ENCODE measurements at places on chromosomes 2 and 18.
A peak's percentile ranks its signal among the peaks of the same experiment; 100 is the strongest.

DNA sequence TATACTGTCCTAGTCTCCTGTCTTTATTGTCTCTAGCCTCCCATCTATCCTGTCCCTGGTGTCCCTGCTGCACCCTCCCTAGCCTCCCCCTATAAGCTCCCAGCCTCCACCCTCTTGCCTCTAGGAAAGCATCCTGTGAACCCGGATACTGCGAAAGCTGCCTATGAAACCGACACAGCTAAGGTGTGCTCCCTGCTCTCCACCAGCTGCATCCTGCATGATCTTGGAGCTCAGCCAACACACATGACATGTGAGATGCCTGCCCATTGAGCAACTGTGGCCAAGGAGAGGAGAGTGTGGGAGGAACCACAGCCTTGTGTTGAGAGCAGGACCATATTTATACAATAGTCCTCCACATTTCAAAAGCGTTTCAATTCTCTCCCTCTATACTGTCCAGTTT, 187.1 kb downstream of the ZBTB7C start:
- DNase-seq, result peak; percentile 8

- DNase-seq, result no peak
Observed at GRCh38 chr2:20212871-20213503, 11.9 kb downstream of the SDC1 start.

DNA sequence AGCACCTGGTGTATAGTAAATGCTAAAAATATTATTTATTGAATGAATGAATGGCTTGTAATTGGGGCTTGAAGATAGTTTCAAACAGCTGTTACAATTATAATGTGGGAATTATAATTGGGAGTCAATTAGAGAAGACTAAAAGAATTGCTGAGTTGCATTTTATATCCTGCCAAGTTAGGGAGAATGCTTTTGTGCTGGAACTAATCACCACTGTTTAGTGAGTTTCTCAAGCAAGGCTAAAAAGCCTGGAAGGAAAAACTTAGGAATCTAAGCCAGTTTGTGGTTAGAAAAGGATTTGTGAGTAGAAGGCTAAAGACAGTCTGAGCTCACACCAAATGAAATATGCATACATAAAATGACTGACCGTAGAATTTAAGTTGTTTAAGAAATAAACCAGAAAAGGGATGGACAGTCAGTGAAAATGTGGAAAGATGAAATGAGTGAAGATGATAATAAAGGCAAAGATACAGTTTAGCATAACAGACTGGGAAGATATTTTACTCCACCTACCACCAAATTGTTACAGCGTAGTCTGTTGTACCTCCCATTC, 647.7 kb upstream of the FSHR start:
- no peak for DNase-seq

DNA sequence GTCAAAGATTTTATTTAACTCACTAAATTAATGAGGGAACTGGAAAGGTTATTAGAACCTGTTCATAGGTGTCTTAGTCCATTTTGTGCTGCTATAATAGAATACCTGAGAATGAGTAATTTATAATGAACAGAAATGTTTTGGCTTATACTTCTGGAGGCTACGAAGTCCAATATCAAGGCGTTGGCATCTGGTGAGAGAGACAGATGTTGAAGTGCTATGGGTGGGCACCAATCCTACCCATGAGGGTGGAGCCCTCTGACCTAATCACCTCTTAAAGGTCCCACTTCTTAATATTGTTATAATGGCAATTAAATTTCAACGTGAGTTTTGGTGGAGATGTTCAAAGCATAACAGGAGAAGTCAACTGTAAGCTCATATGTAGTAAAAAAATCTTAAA, 5.1 kb downstream of the RPIA start:
- no peak for DNase-seq

DNA sequence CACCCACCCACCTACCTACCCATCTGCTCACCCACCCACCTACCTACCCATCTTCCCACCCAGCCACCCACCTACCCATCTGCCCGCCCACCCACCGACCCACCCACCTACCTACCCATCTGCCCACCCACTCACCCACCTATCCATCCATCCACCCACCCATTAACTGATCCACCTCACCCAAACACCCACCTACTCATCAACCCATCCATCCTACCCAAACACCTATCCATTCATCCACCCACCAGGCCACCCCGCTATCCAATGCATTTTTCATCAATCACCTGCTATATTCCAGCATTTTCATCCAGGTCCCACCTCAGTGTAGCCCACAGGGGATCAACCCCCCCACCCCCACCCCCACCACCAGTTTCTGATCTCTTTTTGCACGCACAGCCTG, 121.8 kb downstream of the GLI2 start:
- no peak for DNase-seq

GRCh38 chr2:175057078-175057685, 52.0 kb upstream of the CHN1 start:
- no peak for DNase-seq

GRCh38 chr2:235621736-235622135, 127.9 kb downstream of the AGAP1 start:
- DNase-seq, result no peak

GRCh38 chr2:196954001-196954400, 27.5 kb upstream of the PGAP1 start:
- DNase-seq, result no peak

DNA sequence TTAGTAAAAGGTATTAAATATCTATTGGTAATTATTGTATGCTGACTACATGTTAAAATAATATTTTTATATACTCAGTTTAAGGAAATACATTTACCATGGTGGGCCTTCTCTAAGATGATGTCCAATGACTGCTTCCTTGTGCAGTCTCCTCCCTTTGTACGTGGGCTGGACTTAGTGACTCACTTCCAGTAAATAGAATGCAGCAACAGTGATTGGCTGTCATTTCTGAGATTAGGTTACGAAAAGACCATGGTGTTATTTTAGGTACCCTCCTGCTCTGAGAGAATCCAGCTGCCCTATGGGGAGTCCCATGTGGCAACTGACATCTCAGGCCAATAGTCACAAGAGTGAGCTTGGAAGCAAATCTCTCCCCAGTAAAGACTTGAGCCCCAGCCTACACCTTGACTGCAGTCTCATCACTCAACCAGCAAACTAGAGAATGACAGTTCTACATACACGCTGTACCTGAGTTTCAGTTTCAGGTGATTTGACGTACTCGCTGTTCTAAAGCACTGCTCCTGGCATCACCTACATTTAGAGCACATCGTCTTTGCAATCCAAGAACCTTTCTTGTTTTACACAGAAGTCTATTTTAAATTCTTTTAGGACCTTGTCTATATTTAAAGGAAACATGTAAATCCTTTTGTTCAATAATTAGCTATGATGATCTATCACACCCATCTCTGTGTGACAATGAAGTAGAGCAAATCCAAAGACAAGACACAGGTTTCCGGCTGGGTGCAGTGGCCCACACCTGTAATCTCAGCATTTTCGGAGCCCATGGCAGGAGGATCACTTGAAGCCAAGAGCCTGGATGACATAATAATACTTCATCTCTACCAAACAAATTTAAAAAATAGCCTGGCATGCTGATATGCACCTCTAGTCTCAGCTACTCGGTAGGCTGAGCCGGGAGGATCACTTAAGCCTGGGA, 87.2 kb downstream of the COBLL1 start:
- DNase-seq, result no peak

- DNase-seq, result no peak
Observed at GRCh38 chr2:140998577-140998976, 1132.2 kb downstream of the LRP1B start.

DNA sequence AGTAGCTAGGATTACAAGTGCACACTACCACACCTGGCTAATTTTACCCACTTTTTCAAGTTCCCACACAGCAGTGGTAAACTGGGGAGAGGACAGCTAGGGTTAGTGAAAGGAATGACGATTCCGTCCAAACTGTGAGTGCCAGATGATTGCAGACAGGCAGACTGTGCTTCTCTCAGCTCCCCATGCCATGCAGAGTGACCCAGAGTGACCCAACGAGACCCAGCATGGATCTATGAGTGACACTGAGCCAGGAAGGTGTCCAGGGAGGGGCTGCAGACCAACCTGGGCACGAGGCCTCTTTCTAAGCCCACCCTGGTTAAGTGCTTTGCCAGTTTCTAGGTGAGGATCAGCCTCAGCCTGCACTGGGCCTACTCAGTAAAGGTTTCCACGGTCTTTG, 7.7 kb upstream of the KLF11 start:
- no peak for DNase-seq

GRCh38 chr2:61759005-61759404, 94.9 kb downstream of the FAM161A start:
- no peak for DNase-seq

- peak; percentile 68 for DNase-seq
Observed at GRCh38 chr18:79380816-79381806, 14.6 kb upstream of the NFATC1 start.

DNA sequence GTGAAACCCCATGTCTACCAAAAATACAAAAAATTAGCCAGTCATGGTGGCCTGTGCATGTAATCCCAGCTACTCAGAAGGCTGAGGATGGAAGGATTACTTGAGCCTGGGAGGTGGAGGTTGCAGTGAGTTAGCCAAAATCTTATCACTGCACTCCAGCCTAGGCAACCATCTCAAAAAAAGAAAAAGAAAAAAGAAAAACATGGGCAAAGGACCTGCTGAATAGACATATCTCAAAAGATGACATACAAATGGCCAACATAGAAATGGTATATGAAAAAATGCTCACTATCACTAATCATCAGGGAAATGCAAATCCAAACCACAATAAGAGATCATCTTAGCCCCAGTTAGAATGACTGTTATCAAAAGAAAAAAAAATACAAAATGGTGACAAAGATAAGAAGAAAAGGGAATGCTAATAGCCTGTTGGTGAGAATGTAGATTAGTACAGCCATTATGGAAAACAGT, 1.4 kb upstream of the TGOLN2 start:
- no peak for DNase-seq

- no peak for DNase-seq
Observed at GRCh38 chr2:134583997-134584520, 134.7 kb downstream of the TMEM163 start.

DNA sequence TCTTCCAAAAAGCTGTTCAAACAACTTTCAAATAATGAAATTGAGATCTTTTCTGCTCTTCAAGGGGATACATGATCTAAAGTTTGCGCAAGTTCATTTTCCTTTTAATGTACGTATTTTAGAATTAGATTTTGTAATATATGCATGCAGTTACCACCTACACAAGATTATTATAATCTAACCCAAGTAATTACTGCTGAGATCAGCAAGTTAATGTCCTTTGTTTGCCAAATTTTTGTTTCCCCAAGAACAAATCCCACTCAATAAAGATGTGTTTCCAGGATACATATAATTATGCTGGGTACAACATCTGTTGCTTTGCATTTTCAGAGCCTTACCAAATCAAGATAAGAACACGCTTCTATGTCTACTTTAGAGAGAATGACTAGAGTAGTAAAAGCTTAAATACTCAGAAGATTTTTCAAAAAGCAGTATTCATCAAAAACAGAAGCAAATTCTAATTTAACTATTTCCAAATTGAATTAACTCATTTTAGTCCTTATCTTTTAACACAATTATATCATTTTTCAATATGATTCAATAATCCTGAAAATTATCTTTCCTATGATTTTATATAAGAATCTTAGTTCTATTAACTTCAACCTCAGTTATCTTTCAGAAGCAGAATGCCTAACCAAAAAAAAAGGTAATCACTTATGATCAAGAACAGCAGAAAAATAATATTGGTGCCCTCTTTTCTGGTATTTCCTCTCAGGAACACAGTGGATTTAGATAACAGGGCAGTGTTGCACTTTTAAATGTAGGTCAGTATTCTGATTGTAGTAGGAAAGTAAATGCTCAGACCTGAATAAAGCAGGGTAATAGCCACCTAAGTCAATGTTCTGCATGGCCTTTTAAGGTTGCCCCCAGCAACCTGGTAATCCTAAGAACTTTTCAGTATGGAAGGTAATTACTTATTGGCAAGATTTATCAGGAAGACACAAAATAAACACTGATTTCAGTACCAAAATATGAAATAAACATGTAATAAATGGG, 28.0 kb downstream of the CERKL start:
- DNase-seq, result no peak

DNA sequence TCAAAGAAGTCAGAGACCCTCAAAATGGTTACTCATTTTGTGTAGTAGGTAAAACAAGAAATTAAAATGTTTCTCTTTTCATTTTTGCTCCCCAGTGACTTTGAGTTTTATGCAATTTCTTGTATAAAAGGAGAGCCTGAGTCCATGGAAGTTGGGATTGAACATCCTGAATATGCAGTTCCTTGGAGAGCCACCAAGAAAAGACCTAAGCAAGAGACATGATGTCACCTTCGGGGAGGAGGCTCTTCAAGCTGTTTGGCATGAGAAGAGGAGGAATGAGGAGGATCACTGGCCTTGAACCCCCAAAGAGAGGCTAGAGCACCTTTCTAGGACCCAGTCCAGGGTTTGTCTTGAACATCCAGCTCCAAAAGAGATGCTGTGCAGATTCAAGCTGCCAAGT, 83.5 kb upstream of the STPG4 start:
- no peak for DNase-seq

- no peak for DNase-seq
Observed at GRCh38 chr18:47726550-47726949, 203.9 kb downstream of the SMAD2 start.

DNA sequence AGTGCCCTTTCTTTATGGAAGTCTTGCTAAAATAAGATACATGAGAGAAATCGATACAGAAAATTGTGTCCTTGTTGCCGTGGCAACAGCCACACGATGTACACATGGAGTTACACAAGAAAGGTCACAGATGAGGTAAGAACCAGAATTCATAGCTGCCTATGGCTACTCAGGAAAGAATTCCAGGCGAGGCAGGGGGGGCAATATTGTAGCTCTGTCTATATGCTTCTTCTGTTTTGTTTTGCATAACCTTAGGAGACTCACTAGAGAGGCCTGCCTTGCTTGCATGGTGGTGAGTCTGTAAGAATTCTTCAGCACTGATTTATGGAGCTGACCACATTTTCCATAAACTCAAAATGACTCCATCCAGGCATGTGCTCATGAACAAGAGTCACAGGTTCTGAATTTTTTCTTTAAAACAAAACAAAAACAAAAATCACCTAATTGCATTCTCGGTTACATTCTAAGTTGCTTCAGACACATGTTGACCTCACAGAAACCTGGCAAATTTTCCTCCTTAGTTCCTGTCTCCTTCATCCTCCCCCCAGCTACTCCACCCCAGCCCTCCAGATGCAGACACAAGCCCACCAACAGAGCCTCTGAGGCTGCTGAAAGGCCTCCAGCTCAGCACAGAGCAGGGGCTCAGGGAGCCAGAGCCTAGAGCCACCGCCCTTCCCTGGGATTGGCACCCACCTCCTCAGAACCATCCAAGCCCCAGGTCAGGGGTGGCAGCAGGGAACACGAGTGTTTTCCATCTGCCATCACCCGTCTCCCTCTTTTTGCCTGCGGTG, 183.5 kb downstream of the ANTXR1 start:
- DNase-seq, result no peak

- DNase-seq, result no peak
Observed at GRCh38 chr2:198385856-198386255, 581.5 kb downstream of the PLCL1 start.

Data from CD4-positive, alpha-beta T cell treated with Interleukin-12 subunit alpha and Interleukin-12 subunit beta, for 1 hour (primary cell).